ENCODE measurements at places on chromosomes 5 and 9.
A peak's percentile ranks its signal among the peaks of the same experiment; 100 is the strongest.

- DNase-seq = no peak
Observed at GRCh38 chr5:150497989-150498317, 10.0 kb upstream of the NDST1 start.

- DNase-seq = no peak
Observed at GRCh38 chr5:31894141-31894540, 255.2 kb downstream of the PDZD2 start.

GRCh38 chr5:126656401-126657007 lies 55.8 kb downstream of the PHAX start:
- peak; percentile 55 for DNase-seq

DNA sequence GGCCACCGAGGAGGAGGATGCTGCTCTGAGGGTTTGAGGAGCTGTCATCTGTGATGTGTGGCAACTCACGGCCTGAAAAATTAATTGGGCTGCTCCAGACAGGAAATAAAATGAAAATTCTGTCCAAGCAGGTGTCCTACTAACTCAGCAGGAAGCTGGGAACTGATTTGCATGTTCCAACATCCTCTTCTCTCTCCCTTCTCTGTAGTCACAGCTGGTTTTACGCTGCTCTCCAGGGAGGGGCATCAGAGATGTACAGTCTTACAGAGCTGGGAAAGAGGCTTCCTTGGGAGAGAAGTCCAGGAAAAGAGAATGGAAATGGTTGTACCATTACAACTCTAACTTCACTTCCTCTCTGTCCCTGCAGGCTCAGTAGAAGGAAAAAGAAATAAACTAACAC lies 24.2 kb upstream of the SIL1 start:
- peak; percentile 25 for DNase-seq

- no peak for DNase-seq
Observed at GRCh38 chr5:43041110-43041668, 1.1 kb upstream of the ANXA2R start.

DNA sequence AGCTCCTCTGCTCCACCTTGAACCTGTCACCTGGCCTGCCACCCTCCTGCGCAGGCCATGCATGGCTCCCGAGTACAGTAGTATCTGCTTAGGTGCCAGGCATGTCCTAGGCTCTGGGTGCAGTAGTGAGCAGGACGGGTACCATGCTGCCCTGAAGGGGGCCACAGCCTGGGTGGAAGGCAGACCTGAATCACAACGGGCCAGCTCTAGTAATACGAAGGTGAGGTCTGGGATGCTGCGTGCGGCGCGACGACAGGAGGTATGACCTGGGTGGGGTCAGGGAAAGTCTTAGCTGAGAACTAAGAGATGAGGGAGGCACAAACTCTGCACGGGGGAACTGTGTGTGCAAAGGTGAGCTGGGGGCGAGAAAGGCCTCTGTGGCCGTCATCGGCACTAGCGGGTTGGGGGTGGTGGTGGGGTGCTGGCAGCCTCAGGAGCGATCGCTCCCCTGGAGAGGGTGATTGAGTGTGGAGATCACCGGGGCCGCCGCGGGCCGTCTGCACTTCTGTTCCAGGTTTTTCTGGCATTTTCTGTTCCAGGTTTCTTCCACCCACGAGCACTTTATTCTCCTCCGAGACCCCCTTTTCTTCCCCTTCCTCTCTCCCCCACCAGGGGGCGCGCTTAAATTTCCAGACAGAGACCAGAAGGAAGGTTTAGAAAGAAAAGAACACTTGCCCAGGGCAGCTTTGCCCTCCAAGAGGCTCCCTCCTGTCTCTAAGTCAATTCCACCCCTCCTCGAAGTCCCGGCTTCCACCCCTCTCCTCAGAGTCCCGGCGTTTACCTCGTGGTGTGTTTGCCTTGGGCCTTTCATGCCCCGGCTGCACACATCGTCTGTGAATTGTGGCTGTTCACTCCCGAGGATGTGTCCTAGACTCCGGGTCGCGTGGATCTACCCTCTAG lies 15.1 kb downstream of the PDLIM4 start:
- peak; percentile 35 for DNase-seq

DNA sequence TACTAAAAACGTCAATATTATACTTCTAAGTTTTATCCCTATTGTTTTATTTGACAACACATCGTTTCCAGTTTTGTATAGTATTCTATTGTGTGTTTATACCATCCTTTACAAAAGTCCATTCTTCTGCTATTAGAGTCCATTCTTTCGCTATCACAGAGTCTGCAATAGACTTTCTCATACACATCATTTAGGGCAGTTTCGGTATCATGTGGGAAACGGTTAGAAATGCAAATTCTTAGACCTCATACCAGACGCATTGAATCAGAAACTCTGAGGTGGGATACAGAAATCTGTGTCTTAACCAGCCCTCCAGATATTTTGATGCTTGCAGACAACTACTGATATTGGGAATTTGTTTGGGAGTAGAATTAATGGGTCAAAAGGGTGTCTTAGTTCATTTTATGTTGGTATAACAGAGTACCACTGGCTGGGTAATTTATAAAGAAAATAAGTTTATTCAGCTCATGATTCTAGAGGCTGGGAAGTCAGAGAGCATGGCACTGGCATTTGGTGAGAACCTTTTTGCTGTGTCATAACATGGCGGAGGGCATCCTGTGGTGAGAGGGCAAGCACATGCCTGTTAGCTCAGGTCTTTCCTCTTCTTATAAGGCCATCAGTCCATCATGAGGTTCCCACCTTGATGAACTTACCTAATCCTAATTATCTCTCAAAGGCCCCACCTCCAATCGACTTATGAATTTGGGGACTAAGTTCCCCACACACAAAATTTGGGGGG lies 21.1 kb downstream of the CARTPT start:
- no peak for DNase-seq

DNA sequence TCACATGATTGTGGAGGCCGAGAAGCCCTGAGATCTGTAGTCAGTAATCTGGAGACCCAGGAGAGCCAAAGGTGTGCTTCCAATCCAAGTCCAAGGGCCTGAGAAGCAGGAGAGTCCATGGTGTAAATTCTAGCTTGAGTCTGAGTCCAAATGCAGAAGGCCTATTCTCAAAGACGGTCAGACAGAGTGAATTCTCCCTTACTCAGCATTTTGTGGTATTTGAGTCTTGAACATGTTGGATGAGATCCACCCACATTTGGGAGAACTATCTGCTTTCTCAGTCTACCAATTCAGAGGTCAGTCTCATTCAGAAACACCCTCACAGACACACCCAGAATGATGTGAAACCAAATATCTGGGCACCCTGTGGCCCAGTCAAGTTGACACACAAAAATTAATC lies 128.8 kb upstream of the PTCH1 start:
- DNase-seq = no peak

DNA sequence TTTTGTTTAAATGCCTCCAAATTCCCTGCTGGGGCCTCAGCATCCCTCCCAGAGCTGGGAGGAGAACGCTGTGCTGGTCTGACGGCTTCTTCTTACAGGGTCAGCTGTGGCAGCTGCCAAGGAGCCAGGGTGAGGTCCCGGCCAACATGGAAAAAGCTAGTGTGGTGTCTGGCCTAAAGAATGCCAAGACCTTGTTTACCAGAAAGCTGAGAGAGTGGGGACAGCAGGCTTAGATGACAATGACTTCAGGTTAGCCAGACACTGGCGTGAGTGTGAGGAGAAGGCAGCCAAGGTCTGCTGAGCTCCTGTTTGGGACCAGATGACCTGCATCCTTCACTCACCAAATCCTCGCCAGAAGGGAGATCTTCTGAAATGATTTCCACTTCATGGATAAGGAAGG lies 112.5 kb downstream of the CRB2 start:
- no peak for DNase-seq

GRCh38 chr5:147369742-147370374 lies 135.0 kb downstream of the STK32A start:
- DNase-seq = peak; percentile 29

DNA sequence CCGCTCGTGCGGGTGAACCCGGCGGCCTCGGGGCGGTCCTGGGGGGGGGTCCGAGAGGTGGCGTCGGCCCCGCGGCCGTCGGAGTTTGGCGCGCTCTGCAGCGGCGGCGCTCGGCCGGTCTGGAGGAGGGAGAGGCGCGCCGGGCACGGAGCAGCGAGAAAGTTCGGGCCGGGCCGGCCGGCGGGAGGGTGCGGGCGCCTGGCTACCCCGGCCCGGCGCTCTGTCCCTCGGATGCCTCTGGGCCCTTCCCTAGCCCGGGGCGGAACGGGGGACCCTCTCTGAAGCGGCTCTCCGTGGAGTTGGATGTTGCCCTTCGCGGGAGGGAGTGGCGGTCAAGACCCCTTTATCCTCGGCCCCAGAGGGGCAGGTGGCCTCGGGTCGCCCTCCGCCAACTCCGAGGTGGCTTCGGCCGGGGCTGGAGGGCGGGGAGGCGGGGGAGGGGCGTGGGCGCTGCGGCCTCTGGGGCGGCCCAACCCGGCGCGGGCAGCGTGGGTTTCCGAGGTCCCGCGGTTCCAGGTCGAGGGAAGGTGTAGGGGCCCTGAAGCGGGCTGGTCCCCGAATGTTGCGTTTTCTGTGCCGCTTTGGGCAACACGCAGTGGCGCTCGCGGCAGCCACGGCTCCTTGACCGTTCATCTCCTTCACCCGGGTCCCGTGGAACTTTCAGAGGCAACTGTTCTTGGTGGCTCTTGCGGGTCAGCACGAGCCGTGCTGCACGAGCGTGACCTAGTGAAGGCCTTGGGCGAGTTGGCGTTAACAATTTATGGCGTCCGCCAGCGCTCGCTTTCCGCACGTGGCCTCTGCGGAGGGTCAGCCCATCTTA lies 290.5 kb downstream of the DOCK8 start:
- no peak for DNase-seq

All from epithelial cell of esophagus (primary cell).